ENCODE measurements at places on chromosomes 7 and 10. TPM values are rescaled to one million over a fixed set of nuclear protein-coding genes. Genes with fewer than 3 reads are reported as not detected.

The GTF2I gene
- 95.3 TPM for total RNA-seq

The POLR2J2 gene
- 0.75 TPM for total RNA-seq

The SDK1 gene
- total RNA-seq: 0.59 TPM

The MEIG1 gene
- 0.99 TPM for total RNA-seq

The KCNMA1 gene
- total RNA-seq: 38.6 TPM

The SVOPL gene
- total RNA-seq: not detected
